ENCODE measurements at places on chromosomes 5 and 9. TPM values are rescaled to one million over a fixed set of nuclear protein-coding genes. Genes with fewer than 3 reads are reported as not detected.

DNA sequence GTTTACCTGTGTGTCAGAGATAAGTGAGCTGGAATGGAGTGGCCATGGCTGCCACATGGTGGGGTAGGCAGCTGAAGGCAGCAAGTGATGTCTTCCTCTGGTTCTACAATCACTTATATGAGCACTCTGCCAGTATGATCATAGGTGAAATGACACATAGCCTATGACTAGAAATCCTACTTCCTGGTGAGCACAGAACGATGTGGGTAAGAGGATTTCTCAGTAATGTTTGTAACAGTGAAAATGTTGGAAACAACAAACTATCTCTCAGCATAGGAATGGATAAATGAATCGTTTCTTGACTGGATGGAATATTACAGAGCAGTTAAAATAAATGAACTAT lies 187.0 kb upstream of the S1PR3 start:
- no peak for DNase-seq

- no peak for DNase-seq
These were observed 295.0 kb downstream of the PDE4D start for GRCh38 chr5:59598547-59598874.

- DNase-seq: peak; percentile 29
These were observed 45.2 kb upstream of the NEK6 start for GRCh38 chr9:124212381-124213050.

DNA sequence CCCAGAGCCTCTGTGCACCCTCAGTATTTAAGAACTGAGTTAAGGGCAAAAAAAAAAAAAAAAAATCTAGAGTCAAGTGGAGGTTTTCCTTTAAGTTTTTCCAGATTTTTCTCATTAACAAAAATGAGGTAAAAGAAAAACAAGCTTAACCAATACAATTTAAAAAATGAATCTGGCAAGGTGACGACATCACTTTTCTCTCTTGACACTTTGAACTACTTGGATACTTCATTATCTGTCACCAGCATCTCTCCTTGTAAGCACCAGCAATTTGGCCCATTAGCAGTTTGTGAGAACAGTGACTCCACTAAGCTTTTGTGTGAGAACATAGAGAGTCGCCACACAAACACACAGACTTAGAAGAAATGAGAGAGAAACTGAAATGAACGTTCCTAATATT lies 345.7 kb upstream of the SLC30A5 start:
- no peak for DNase-seq

- no peak for DNase-seq
These were observed 63.3 kb downstream of the SEMA4D start for GRCh38 chr9:89434636-89435035.

- no peak for DNase-seq
These were observed 39.2 kb upstream of the HAND1 start for GRCh38 chr5:154517181-154517580.

The SPACA9 gene
- total RNA-seq: 3.7 TPM

- peak; percentile 66 for DNase-seq
These were observed 105.2 kb downstream of the WNK2 start for GRCh38 chr9:93288891-93289883.

DNA sequence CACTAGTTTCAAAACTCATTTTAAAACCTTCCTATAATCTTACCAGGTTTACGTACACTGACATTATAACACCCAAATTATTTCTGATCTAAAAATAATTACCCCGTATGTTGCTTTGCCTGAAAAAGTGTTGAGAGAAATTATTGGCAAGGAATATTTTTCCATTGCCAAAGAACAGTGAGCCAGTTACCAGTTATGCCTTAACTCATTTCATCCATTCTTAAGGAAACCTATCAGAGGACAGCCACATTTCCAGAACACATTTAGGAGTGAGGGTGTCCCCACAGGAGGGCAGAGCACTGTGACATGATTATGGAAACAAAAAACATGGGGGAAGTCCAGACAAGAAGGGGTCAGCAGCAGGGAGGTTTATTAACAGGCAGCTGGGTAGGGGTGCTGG lies 52.2 kb downstream of the GABBR2 start:
- DNase-seq: no peak

DNA sequence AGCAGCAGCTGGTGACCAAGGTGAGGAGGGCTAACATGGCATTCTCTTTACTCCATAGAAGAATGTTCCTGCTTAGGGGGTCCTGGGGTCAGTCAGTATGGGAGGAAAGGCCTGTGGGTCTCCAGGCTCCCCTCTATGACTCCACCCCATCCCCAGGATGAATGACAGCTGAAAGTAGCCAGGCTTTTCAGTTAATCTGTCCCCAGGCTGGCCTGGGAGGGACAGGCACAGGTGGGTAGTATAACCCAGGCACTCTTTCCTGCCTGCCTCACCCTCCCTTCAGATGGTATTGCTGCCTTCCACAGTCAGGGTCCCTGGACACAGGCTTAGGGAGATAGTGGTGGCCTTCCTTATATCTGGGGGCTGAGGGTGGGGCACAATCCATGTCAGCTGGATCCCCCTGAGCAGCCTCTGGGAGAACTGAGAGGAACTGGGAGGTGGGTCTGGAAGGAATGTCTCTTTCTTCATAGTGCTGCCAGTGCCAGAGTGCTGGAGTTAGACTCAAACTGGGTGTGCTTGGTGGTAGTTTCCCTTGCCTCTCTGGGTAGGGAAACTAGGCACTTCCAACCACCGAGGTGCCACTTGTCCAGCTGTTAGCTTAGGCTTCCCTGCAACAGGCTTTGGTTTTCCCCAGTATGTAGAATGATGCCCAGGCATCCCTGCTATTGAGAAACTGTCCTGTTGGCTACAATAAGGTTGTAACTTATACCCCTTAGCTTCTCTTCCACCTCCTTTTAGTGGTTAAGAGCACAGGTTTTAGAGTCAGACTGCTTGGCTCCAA lies 27.8 kb downstream of the LARP1 start:
- DNase-seq: no peak

DNA sequence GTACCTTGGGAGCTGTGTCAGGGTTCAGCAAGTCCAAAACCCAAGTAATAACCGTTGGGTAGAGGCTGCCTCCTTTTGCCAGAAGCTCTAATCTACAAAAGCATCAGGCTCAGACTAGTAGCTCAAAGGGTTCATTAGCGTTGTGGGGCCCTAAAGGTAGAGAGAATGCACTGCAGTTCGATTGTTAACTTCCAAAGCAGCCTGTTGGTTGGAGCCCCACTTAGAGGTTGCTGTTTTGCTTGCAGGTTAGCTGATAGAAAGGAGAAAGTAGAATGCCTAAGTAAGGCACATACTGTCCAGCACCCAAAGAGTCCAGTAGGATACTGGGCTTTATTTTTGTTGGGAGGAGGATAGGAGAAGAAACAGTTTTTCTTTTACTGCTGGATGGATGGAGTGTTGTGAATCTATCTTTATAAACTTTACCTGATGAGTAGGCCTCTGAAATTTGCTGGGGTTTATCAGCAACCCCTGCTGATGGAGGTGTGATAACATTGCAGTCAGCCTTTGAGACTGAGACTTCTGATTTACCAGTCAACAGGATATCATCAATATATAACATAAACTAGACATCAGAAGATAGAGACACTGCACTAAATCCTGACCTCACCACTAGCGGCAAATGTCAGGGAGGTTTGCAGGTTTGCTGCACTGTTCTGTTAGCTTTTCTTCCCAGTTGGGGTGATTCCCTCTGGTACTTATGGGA lies 34.8 kb downstream of the ZNF131 start:
- no peak for DNase-seq

GRCh38 chr5:73983644-73984043 lies 357.6 kb downstream of the ARHGEF28 start:
- DNase-seq: no peak

The CSF1R gene
- total RNA-seq: 55.1 TPM

The KIF20A gene
- total RNA-seq: 1.1 TPM

- DNase-seq: no peak
These were observed 27.9 kb upstream of the KLF9 start for GRCh38 chr9:70442328-70442848.

The LAMC3 gene
- not detected for total RNA-seq

GRCh38 chr5:174481737-174482136 lies 242.6 kb upstream of the MSX2 start:
- no peak for DNase-seq

DNA sequence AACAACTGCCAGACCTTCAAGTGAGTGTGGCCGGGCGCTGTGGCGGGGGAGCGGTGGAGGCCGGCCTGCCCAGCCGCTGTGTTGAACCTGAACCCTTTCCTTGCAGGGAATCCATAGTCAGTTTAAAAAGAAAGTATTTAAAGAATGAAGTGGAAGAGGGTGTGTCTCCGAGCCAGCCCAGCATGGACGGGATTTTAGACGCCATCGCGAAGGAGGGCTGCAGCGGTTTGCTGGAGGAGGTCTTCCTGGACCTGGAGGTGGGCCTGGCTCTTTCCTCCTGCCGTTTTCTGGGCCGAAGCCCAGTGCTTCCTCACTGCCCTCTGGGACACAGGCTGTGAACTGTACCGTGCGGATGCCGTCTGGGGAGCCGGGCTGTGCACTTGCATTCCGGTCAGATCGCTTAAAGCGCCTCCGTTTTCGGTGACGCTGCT lies 19.1 kb downstream of the EXOC3 start:
- peak; percentile 69 for DNase-seq

The ANKRD18B gene
- not detected for total RNA-seq

GRCh38 chr5:14597080-14597479 lies 15.5 kb downstream of the OTULINL start:
- no peak for DNase-seq

GRCh38 chr9:706606-707459 lies 134.7 kb upstream of the DMRT1 start:
- DNase-seq: peak; percentile 93

DNA sequence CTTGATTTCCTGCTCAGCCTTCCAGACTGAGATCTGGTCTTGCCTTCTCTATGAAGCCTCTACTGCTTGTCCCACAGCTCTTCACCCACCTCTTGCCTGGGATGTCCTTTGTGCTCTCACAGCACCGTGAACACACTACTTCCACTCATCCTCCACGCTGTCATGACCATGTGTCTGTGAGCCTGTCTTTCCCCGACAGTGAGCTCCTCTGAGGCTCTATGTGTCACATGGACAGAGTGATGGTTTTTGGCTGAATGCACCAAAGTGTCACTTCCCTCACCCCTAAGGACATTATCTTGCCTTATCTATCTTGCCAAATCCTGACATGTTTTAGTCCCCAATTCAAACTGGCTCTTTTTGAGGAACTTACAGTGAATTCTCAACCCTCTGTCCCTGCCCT lies 11.3 kb downstream of the PHYKPL start:
- DNase-seq: no peak

DNA sequence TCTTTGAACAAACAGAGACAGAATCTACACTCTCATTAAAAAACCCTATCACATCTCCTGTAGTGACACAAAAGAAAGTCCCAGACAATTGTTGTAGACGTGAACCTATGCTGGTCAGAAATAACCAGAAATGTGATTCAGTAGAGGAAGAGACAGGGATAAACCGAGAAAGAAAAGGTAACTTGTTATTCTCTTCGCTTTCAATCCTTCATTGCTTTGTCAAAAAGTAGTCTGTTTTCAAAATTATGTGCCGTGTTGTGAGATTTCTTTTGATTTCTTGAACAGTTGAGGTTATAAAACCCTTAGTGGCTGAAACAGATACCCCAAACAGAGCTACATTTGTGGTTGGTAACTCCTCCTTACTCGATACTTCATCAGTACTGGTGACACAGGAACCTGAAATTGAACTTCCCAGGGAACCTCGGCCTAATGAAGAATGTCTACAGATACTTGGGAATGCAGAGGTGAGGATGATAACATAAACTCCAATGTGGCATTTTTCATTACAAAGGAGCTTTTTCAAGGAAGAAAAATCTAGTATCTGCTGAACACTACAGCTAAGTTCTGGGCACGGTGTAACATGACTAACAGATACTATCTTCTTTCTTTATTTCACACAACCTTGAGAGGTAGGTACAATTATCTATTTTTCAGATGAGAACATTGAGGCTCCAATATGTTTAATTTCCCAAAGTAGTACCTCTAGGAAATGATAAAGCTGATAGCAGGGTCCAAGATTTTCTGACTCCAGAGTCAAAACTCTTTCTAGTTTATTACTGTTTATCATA lies 14.3 kb downstream of the HMGCR start:
- no peak for DNase-seq

The CDC25C gene
- not detected for total RNA-seq

The STK10 gene
- total RNA-seq: 25.2 TPM

DNA sequence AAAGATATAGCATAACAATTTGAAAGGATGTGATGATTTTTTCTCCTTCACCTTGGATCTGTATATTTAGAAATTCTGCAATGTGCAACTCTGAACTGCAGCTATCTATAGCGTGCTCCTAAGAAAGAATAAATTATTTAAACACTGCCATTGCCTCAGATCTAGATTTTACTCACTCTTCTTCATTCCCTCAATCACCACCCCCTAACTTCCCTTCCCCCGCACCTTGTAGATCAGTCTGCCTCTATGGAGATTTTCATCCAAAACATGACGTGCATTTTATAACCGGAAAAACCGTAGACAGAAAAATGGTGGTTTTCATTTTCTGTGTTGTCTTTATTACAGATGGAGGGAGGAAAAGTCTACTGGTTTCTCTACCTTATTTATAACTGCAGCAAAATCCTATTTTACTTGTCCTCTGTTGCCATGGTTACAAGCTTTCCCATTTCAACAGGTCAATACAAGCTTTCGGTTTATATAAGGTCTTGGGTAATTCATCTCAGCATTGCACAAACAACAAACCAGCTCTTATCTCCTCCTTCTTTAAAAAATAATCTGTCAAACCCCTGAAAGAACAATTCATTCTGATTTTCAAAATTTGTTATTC lies 480.0 kb downstream of the TAF11L14 start:
- DNase-seq: no peak

DNA sequence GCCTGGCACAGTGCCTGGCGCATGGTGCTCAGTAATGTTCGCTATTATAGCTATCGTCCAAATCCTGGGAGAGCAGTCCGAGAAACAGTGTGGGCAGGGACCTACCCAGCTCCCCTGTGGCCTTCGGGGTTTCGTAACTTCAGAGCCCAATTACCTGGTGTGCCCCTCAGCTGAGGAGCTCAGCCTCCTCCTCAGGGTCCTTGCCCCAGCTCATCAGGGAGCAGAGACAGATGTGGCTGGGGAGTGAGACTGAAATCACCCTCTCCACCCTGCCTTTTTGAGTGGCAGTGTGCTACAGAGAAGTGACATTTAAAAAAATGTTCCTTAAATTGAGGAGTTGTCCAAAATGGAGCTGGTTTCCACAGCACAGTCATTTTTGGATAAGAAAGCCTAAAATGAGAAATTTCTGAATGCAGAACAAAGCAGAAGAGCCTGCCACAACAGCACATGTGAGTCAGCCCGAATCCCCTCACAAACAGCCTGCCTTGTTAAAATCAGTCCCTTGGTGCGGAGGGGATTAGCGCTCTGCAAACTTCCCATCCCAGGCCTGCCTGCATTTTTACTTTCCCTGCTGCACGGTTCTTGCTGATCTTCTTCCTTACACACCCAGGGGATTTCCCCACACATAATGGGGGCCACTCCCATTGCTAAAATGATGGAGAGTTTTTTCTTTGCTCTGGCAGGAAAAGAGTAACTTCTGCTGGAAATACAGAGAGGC lies 78.1 kb upstream of the PITX1 start:
- DNase-seq: no peak

All from posterior vena cava (tissue), 2 donors.